ENCODE measurements at places on chromosomes 2 and 18.

- no peak for DNase-seq
These were observed 568.4 kb downstream of the TNS1 start for GRCh38 chr2:217434180-217434975.

GRCh38 chr2:77271262-77271661 lies 250.9 kb downstream of the LRRTM4 start:
- no peak for DNase-seq

- DNase-seq = no peak
These were observed 55.4 kb downstream of the CDC42EP3 start for GRCh38 chr2:37615804-37616676.

DNA sequence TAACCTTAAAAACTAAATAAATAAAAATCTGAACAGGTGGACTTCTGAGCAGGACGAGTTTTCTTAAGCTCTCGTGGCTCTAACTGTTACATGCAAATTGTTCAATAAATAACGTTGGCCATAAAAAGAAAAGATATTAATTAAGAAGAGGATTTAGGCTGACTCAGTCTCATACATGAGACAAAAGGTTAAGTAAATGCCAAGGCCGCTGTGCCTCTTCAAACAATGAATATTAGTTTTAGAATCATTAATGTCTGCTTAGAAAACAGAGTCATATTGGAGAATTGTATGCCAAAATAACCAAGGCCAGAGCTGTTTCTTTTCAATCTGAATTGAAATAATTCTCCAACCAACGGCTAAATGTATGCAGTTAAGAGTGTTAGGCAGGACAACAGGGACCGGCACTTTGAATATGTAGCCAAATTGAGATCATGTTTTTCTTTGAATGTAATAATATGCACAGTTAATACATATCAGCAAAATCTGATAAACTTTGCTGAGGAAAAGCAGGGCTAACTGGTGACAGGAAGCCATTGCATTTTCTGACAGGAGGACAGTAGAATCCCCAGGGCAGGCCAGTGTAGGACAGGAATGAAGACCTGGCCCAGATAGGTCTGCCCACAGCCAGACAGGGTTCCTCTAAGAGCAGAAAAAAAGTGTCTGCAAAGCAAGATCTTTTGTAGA lies 1041.4 kb upstream of the FANCL start:
- no peak for DNase-seq

- no peak for DNase-seq
These were observed 39.1 kb downstream of the PCARE start for GRCh38 chr2:29035016-29035745.

DNA sequence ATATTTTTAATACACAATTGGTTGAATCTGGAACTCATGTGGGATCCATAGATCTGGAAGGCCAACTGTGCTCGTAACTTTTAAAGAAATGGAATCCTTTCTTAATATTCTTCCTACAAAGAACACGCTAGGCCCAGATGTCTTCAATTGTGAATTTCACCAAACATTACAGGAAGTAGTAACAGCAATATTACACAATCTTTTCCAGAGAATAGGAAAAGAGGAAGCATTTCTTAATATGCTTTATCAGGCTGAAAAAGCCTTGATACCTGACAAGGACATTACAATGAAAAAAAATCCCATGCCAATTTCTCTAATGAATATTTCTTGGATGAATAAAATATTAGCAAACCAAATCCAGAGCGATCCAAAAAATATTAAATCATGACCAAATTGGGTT lies 80.3 kb upstream of the HAAO start:
- peak; percentile 72 for DNase-seq

DNA sequence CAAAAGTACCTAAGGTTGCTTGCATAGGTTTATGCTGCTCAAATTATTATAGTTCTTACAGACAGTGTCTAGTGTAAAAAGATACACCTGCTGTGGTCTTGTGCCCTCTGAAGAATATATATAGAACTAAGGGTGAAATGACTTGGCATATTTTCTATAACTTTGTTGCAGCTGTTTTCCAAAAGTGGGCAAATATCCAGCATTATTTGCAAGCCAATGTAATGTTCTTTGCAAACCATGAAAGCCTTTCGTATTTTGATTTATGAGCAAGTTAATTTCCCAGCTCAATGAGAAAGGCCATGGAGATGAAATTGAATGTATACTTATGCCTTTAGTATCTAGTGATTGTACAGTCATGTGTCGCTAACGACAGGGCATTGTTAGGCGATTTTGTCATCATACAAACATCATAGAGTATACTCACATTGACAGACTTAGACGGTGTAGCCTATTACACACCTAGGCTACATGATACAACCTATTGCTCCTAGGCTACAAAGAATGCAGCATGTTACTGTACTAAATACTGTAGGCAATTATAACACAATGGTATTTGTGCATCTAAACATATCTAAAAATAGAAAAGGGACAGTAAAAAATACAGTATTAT lies 116.3 kb downstream of the PLCL1 start:
- no peak for DNase-seq

DNA sequence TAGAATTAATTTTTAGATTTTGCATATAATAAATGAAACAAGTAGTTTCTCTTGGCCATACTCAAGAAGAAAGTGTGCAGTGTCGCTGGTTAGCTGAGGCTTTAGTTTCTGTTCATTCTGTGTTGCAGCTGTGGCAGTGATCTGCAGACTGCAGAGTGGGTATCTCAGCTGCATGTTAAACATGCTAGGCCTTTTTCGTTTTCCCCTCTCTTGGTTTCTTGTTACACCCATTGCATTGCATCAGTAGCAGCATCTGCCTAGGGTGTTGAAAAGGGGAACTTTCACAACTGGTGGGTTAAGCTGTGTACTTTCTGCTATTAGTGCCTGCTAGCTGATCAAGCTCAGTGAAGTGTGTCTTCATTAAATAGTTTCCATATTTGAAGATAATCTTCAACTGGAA lies 51.3 kb downstream of the ACSL3 start:
- DNase-seq = peak; percentile 98

DNA sequence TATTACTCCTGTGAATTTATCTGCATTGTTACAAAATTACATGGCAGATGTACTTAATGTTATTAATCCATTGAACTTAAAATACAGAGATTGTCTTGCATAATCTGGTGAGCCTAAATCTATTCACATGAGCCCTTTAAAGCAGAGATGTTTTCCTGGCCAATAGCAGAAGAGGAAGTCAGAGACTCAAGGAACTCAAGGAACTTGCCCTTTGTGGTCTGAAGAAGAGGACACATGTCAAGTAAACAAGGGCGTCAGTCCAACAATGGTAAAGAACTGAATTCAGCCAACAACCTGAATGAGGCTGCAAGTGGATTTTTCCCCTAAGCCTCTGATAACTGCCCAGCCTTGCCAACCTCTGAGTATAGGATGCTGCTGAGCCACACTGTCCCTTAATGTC lies 356.3 kb upstream of the PKDCC start:
- no peak for DNase-seq

DNA sequence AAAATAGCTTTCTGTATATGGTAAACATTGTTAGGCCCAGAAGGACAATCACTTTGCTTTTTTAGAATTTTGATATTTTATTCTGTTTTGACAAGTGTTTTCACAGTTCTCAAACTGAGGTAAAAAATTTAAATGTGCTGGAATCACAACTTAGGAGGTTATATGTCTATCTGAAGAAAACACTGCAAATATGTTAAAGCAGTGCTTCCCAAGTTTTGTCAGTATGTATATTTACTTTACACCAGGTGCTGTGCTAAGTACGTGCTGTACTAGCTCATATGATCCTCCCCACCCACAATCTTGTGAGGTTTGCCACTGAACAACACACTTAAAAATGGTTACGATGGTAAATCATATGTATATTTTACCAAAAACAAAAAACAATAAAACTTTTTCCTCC lies 124.2 kb downstream of the CABYR start:
- no peak for DNase-seq

DNA sequence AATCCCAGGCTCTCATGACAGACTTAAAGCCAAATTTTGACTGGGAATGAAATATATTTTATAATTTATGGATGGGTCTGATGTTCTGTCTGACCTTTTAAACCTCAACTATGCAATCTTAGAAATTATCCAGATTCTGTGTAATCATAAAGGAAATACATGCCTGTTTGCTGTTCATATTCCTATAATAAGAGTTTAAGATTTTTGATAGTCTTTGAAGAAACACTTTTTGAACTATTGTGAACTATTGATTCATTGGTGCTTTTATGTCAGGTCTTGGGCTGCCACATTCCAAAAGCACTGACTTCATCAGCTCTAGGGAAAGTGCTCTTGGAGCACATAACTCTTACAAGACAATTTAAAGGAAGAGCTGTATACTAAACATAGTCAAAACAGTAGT lies 64.2 kb downstream of the CCDC150 start:
- DNase-seq = no peak

- DNase-seq = no peak
These were observed 54.1 kb downstream of the DSC3 start for GRCh38 chr18:30988440-30988839.

GRCh38 chr2:195009202-195009601 lies 647.8 kb upstream of the SLC39A10 start:
- DNase-seq = no peak

GRCh38 chr2:182666674-182667314 lies 49.3 kb upstream of the DNAJC10 start:
- peak; percentile 15 for DNase-seq

GRCh38 chr2:187917535-187917934 lies 363.3 kb upstream of the TFPI start:
- DNase-seq = no peak

DNA sequence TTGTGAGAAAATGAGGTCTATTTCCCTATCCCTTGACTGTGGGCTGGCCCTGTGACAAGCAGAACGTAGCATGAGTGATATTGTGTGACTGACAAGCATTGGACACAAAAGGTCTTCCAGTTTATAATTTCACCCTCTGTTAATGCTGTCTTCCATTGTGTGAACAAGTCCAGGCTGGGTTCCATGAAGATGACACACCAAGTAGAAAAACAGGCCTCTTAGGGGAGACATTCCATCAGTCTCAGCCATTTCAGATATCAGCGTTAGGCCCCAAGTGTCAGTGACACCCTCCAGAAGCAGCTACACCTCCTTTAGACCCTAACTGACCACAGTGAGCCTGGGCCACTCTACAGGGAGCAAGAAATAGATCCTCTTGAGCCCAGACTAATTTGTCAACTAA lies 511.3 kb downstream of the FBXO15 start:
- DNase-seq = no peak

DNA sequence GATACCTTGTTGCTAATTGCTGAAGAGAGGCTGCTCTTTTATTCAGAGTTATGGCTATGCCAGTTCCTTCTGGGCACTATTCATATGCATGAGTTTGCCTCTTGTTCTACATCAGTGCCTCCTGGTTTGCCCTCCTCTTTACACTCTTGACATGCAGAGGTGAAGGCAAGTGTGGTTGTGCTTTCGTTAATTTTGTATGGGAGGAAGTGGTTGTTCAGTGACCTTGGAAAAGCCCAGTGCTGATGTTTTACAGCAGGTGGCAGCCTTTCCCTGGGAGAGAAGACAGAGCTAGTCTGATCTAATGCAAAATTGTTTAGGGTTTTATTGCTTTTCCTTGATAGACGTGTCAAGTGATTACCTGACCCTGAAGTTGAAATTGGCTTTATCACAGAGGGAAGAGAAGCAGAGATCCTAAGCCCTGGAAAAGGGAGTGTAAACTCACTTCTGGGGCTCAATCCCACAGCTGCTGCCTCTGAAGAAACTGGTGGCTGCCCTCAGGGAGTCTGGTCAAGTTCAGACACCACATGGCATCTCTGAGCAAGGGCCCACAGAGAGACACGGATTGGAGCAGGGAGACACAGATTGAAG lies 30.5 kb upstream of the VPS54 start:
- DNase-seq = peak; percentile 38

GRCh38 chr2:5521461-5521860 lies 170.7 kb upstream of the SOX11 start:
- DNase-seq = no peak

- DNase-seq = no peak
These were observed 343.3 kb downstream of the CYP26B1 start for GRCh38 chr2:71804281-71804751.

DNA sequence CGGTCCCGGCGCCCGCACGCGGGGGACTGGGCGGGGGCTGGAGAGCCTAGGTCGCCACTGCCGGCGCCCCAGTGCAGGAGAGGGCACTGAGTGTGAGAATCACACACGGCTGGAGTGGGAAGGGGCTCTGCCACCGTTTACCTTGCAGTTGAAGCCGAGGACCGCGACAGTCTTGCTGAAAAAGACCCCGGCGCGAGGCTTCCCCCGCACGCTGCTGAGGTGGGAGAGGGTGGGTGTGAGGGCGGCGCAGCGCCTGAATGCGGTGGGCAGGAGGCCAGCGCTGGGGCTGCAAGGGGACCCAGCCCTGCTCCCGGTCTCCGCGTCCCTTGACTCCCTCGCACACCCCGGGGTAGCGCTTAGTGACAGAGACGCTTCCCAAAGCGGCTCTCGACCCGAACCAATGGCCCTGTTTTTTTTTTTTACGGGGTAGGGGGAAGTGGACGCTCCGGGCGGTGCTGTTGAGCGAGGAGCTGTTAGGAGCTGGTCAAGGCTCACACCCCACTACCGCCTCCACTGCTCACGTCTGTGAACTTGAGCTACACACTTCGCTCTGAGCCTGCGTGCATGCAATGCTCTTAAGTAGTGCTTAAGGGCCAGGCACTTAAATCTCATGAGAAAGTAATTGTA lies 794 bp downstream of the NOTO start:
- no peak for DNase-seq

All from GF-D8 (cell line).